ENCODE measurements at places on chromosomes 2 and 18. TPM values are rescaled to one million over a fixed set of nuclear protein-coding genes. Genes with fewer than 3 reads are reported as not detected.

- no peaks in the 10 kb centered on the region for H3K27me3 ChIP-seq
- no peaks in the 10 kb centered on the region for H3K4me1 ChIP-seq
- H3K36me3 ChIP-seq = no peaks in the 10 kb centered on the region
Measured at GRCh38 chr2:156708051-156708450, 271.9 kb downstream of the GPD2 start.

DNA sequence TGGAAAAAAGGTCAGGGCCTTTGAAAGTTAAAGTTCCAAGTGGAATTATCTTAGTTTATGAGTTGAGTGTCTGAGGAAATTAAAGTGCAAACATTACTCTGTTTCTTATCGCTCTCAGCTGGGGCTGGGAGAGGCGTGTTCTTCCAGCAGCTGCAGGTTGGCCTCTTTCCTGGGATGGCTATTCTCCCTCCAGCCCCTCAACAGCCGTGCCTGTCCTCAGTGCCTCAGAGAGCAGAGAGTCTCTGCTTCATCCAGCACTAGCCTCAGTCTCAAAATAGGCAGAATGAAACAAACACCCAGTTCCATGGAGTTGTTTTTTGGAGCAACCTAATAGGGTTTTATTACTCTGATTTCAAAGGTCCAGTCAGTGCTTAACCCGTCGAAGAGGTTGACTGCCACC, 298.1 kb downstream of the GALR1 start:
- H3K4me1 ChIP-seq = no peaks in the 10 kb centered on the region
- no peaks in the 10 kb centered on the region for H3K27me3 ChIP-seq
- DNase-seq = no peak
- H3K36me3 ChIP-seq = no peaks in the 10 kb centered on the region
- H3K4me3 ChIP-seq = no peak overlapping the region

GRCh38 chr2:121149384-121149783, 135.6 kb downstream of the TFCP2L1 start:
- H3K27ac ChIP-seq = no peak overlapping the region
- no peaks in the 10 kb centered on the region for H3K36me3 ChIP-seq
- no peaks in the 10 kb centered on the region for H3K27me3 ChIP-seq
- H3K4me3 ChIP-seq = no peak overlapping the region

GRCh38 chr2:105744909-105745853, at the start of gene NCK2:
TSS of gene NCK2 (plus strand) at chr2:105744912. CDS start at chr2:105855064, 110,152 bp downstream.
- no peaks in the 10 kb centered on the region for H3K27me3 ChIP-seq
- DNase-seq = no peak
- peaks cover 75% of the 10 kb centered on the region for H3K4me1 ChIP-seq
- H3K36me3 ChIP-seq = peaks cover 37% of the 10 kb centered on the region
- peak within 1 kb of the TSS; percentile 99 for H3K27ac ChIP-seq

DNA sequence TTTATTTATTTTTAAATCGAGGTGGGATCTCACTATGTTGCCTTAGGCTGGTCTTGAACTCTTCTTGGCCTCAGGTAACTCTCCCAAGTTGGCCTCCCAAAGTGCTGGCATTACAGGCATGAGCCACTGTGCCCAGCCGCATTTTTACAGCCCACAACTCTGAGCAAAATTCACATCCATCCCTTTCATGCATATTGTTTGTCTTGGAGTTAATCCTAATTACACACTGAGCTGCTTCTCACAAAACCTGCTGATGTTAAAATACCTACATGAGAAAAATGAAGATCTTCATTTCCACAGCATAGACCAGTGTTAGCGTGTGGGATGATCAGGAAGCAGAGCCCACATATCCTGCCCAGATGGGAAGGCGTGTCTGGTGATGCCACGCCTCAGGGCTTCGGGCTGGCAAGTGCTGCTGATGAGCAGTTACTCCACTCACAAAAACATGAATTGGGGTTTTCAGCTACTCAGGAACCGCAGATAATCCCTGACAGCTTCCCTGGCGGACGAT, 14.6 kb downstream of the ITGB1BP1 start:
- H3K27me3 ChIP-seq = no peaks in the 10 kb centered on the region
- peaks cover 12% of the 10 kb centered on the region for H3K4me1 ChIP-seq
- H3K4me3 ChIP-seq = no peak overlapping the region

GRCh38 chr2:160389875-160390274, 103.7 kb downstream of the RBMS1 start:
- H3K27ac ChIP-seq = peak overlapping the region; percentile 14
- H3K4me1 ChIP-seq = peaks cover 90% of the 10 kb centered on the region
- DNase-seq = no peak
- no peak overlapping the region for H3K4me3 ChIP-seq
- H3K27me3 ChIP-seq = no peaks in the 10 kb centered on the region

DNA sequence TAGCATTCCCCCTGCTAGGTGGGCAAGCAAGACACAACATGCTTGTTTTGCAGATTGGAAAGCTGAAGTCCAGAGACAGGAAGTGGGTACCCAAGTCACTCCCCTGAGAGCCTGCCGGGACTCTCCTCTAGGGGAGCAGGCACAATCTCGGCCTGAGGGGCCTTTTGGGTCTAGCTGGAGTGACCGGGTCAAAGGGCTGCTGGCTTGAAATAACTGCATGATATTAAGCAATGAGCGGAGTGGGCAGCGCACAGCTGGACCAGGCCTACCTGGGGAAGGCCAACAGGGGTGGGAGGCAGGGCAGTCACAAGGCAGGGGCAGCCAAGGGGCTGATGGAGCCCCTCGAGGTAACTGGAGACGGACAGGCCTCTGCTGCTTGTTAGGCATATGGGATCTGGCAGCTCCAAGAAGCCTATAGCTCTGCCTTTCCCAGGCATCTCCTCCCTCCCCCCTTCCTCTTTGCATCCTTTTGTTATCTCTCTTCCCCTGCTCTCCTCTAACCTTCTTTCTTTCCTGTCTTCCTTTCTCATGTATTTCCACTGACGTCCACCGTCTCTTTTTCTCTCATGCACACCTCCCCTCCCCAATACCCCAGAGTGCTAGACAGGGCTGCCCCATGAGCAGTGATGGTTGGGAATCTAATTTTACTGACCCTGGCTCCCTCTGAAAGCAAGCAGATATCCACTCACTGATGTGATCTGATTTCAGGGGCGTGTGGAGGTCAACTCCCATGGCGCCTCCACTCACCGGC, 237.5 kb downstream of the LOXHD1 start:
- DNase-seq = no peak
- no peak overlapping the region for H3K27ac ChIP-seq
- H3K36me3 ChIP-seq = no peaks in the 10 kb centered on the region
- peaks cover 10% of the 10 kb centered on the region for H3K4me1 ChIP-seq

DNA sequence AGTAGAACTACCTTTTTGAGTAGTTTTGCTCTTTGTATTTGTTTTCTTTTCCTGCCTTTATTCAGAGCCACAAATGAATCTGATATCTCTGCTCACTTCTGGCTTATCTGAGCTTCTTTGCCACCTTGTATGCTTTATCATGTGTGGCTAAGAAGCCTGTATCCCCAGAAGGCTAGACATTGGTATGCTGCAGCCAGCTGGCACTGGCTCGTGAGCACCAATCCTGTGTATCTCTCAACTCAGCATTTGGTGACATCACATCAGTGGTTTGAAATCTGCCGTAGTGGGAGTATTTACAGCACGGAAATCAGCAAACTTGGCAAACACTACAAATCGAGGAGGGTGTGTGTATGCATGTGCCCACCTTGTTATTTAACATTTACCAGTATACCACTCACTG, 183.7 kb upstream of the LHCGR start:
- no peak overlapping the region for H3K4me3 ChIP-seq
- H3K36me3 ChIP-seq = no peaks in the 10 kb centered on the region
- DNase-seq = no peak
- H3K27ac ChIP-seq = no peak overlapping the region
- H3K4me1 ChIP-seq = no peaks in the 10 kb centered on the region

DNA sequence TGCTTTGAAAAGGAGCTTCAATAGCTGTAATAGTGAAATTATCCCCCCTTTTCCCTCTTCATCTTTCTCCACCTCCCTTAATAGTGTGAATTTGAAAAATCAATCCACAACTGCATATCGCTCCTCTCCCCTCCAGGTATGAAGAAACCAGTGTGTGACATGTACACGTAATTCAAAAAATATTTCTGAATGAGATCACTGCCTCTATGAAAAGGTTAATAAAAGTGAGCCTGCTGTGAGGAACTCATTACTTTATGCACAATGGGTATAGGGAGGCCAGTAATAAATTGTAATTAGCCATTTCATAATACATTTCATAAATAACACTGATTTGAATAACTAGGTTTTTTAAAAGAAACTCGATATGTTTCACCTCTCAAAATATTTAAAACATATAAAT, 209.0 kb upstream of the KYNU start:
- H3K36me3 ChIP-seq = no peaks in the 10 kb centered on the region
- no peaks in the 10 kb centered on the region for H3K27me3 ChIP-seq
- no peak overlapping the region for H3K27ac ChIP-seq
- no peak for DNase-seq

TLX2 gene
- 2.4 TPM for total RNA-seq
